ENCODE measurements at places on chromosomes 13 and 19.
A peak's percentile ranks its signal among the peaks of the same experiment; 100 is the strongest.

- no peak for DNase-seq
Measured at GRCh38 chr13:52348071-52348470, 57.9 kb downstream of the THSD1 start.

DNA sequence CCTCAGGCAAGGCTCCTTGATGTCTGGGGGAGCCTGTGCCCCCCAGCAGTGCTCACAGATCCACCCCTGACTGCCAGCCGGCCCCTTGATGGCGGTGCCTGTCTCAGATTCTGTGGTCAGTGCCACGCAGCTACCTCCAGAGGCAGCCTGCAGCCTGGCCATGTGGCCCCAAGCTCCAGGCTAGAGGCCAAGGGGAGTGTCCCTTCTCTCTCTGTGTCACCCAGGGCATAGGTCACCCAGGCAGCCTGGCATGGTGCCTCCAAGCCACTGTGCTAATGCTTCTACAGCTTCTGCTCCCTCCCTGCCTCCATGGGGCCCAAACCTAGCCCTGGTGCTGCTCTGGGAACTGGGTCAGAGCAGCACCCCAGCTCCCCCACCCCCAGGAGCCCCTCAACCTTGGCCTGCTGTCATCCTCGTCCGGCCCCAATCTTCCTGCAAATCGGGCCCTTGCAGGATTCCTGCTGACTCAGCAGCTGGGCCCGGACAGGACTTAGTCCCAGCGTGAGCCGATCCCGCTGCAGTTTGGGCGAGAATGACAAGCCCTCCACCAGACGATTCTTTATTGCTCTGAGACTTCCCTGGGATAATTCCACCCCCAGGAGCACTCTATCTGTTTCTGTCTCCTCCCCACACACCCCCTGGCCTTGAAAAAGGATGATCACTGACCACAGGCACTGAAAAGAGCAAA, 2.8 kb upstream of the ARL11 start:
- DNase-seq, result no peak

GRCh38 chr13:114263578-114263977, 17.8 kb upstream of the UPF3A start:
- DNase-seq, result no peak

- DNase-seq, result no peak
Measured at GRCh38 chr19:15115080-15115479, 7.9 kb downstream of the SYDE1 start.

GRCh38 chr19:9995084-9995483, 15.2 kb downstream of the COL5A3 start:
- DNase-seq, result no peak

DNA sequence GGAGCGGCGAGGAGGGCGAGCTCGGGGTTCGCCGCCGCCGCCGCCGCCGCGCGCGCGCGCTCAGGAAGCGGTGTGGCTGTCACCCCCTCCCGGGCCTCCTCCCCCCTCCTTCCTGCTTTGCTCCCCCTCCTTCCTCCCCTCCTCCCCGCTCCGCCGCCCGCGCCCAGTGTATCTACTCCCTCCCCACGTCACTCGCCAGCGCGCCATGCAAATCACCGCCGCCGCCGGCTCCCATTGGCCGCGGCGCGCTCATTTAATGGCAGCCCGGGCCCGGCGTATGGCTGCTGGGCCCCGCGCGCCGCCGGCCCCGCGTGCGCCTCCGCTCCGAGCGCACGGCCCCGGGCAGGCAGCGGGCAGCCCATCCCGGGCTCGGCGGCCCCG, 335 bp upstream of the SOX1 start:
- DNase-seq, result peak; percentile 62

DNA sequence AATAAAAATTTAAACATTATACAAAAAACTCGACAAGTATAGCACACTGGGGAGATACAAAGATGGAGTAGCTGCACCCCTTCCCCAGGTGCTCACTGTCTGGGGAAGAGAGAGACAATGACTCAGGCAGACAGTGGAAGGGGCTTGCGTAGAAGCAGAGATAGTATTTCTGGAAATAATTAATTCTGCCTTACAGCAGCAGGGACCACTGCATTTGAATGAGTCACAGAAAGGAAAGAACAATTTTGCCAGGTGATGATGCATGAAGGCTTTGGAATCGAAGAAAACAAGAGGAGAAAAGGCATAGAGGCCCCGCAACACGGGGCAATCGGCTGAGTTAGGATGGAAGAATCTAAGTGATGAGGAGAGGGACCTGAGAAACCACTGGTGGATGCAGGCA, 447.4 kb downstream of the EFNB2 start:
- no peak for DNase-seq

DNA sequence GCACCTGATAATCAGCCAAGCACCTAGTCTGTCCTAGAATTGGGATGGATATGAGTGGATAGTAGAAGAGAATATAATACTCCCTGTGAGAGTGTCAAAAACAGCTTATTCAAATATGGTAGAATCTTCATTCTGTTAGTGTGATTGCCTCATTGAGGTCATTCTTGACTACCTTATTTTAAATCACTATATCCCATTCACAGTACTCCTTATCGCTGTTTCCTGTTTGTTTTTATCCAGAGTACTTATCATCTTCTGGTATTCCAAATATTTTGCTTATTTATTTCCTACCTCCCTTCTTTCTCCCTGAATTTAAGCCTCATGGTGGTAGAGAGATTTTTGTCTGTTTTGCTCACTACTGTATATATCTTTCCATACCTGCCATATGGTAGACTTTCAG, 9.9 kb downstream of the NDFIP2 start:
- DNase-seq, result no peak
